Ascending aorta (tissue), 2 donors: ENCODE measurements at places on chromosomes 1 and 21. TPM values are rescaled to one million over a fixed set of nuclear protein-coding genes. Genes with fewer than 3 reads are reported as not detected.

Gene NMNAT2
- 0.53 TPM for total RNA-seq

Gene PCP4L1
- not detected for total RNA-seq

Gene FNDC5
- total RNA-seq = 8.9 TPM

Gene OR10T2
- not detected for total RNA-seq

Gene DNASE2B
- not detected for total RNA-seq

Gene AMY1C
- not detected for total RNA-seq

DNA sequence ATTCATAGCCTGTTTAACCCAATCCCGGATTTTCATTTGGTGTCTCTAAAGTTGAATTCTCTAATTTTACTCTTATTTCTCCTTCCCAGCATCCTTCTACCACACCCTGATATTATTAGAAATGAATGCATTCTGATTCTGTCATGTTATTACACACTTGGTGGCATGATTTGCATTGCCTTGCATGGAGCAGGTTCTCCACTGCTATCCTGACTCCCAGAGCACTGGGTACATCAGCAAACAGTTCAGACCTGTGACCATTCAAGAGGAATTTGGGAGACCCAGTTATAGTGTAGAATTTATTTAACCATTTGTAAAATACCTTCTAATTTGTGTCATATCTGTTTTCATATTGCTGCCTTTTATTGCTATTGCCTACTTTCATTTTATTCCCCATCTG, 2.6 kb downstream of the LRRC8B start:
- no peak overlapping the region for H3K27ac ChIP-seq
- DNase-seq = no peak
- no peak overlapping the region for H3K4me3 ChIP-seq
- H3K27me3 ChIP-seq = no peaks in the 10 kb centered on the region

- no peak overlapping the region for H3K4me3 ChIP-seq
- no peaks in the 10 kb centered on the region for H3K27me3 ChIP-seq
- H3K27ac ChIP-seq = no peak overlapping the region
- H3K36me3 ChIP-seq = no peaks in the 10 kb centered on the region
- no peak for DNase-seq
Measured at GRCh38 chr1:231139125-231139649, 22.7 kb upstream of the TRIM67 start.

- H3K27ac ChIP-seq = peak overlapping the region; percentile 92
- no peaks in the 10 kb centered on the region for H3K4me1 ChIP-seq
- H3K36me3 ChIP-seq = no peaks in the 10 kb centered on the region
- no peak for DNase-seq
- H3K4me3 ChIP-seq = peak overlapping the region; percentile 88
- no peaks in the 10 kb centered on the region for H3K27me3 ChIP-seq
Measured at GRCh38 chr1:147600119-147601111, 59.1 kb downstream of the BCL9 start.

DNA sequence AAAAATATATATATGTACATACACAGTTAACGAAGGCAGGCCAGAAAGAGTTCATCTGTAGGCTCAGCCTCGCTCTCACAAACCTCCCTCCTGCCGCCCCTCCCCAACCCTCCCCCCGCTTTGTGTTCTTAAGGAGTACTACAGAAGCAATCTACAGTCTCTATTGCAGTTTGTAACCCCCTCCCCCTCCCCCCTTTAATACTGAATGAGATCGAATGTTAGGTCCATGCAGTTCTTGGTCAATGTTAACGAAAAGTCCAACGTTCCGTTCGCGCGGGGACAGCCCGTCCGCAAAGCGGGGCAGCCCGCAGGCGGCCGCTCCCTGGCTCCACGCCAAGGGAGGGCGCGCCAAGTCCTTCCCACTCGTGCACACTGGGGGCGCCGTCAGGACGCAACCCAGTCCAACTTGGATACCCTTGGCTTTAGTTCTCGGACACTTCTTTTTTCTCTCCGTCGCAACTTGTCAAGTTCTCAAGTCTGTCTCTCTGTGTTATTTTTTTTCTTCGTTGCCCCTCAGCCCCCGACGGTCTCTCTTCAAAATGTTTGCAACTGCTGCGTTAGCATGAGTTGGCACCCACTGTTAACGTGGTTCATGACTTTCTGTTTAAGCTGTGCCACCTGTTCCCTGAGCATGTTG, 2.2 kb downstream of the JUN start:
- H3K4me3 ChIP-seq = peak overlapping the region; percentile 95
- peaks cover 5% of the 10 kb centered on the region for H3K4me1 ChIP-seq
- H3K27me3 ChIP-seq = no peaks in the 10 kb centered on the region

- H3K27me3 ChIP-seq = no peaks in the 10 kb centered on the region
- H3K27ac ChIP-seq = no peak overlapping the region
- no peak for DNase-seq
- no peak overlapping the region for H3K4me3 ChIP-seq
- H3K4me1 ChIP-seq = no peaks in the 10 kb centered on the region
Measured at GRCh38 chr1:50995651-50996050, 25.6 kb downstream of the CDKN2C start.

GRCh38 chr1:219463636-219464035, 149.3 kb downstream of the ZC3H11B start:
- DNase-seq = no peak
- no peak overlapping the region for H3K27ac ChIP-seq
- no peaks in the 10 kb centered on the region for H3K36me3 ChIP-seq

- H3K4me1 ChIP-seq = peaks cover 5% of the 10 kb centered on the region
- peak overlapping the region; percentile 95 for H3K4me3 ChIP-seq
- no peaks in the 10 kb centered on the region for H3K27me3 ChIP-seq
- peak; percentile 82 for DNase-seq
- H3K36me3 ChIP-seq = no peaks in the 10 kb centered on the region
- H3K27ac ChIP-seq = peak overlapping the region; percentile 95
Measured at GRCh38 chr1:72283307-72284083, 1.2 kb upstream of the NEGR1 start.

GRCh38 chr1:231334079-231334666, 3.5 kb downstream of the EXOC8 start:
- peaks cover 37% of the 10 kb centered on the region for H3K4me1 ChIP-seq
- no peaks in the 10 kb centered on the region for H3K27me3 ChIP-seq
- peak overlapping the region; percentile 81 for H3K4me3 ChIP-seq
- no peak for DNase-seq
- H3K36me3 ChIP-seq = no peaks in the 10 kb centered on the region
- no peak overlapping the region for H3K27ac ChIP-seq

DNA sequence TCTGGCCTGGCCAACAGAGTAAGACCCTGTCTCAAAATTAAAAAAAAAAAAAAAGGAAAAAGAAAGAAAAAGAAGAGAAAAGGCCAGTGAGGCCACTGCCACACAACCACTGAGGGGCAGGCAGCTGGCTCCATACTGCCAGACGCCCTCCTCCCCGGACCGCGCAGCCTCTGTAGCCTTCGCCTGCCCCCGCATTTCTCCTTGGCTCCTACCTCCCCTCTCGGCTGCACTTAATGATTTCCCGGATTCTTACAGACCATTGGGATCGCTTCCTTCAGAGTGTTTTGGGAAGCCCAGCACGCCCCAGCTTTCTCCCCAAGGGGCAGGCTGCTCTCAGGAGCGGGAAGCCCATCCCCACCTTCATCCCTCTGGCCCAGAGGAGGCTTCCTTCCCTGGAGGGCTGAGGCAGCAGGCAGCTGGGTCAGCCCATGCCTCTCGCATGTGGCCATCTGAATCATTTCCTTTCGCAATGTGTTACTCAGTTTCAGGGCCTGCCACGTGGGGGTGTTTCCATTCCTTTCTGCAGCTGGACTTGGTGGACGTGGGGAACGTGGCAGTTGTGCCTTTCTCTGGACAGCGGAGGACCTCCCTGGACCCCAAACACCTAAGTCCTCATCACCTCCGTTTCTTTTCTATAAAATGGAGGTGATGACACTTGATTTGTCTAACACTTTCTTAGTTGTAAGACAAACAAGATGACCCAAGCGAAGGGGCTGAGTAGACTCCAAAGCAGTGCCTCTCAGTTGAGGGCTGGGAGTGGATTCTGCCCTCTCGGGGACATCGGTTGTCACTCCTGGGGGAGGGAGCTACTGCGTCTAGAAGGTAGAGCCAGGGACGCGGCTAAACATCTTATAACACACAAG, 2.3 kb downstream of the SLC2A5 start:
- no peak overlapping the region for H3K4me3 ChIP-seq
- DNase-seq = peak; percentile 50
- H3K27ac ChIP-seq = no peak overlapping the region
- H3K27me3 ChIP-seq = no peaks in the 10 kb centered on the region

- no peak overlapping the region for H3K27ac ChIP-seq
- no peaks in the 10 kb centered on the region for H3K4me1 ChIP-seq
- no peaks in the 10 kb centered on the region for H3K36me3 ChIP-seq
- no peak overlapping the region for H3K4me3 ChIP-seq
- H3K27me3 ChIP-seq = no peaks in the 10 kb centered on the region
Measured at GRCh38 chr1:27057389-27057788, 44.7 kb upstream of the TENT5B start.

- H3K36me3 ChIP-seq = no peaks in the 10 kb centered on the region
- peaks cover 5% of the 10 kb centered on the region for H3K4me1 ChIP-seq
- no peaks in the 10 kb centered on the region for H3K27me3 ChIP-seq
- DNase-seq = no peak
Measured at GRCh38 chr1:2945821-2946231, 75.4 kb upstream of the ACTRT2 start.

GRCh38 chr1:224897529-224898327, 31.7 kb upstream of the DNAH14 start:
- DNase-seq = no peak
- H3K27ac ChIP-seq = no peak overlapping the region
- H3K4me3 ChIP-seq = no peak overlapping the region

GRCh38 chr1:51927029-51927428, 48.5 kb upstream of the NRDC start:
- no peaks in the 10 kb centered on the region for H3K36me3 ChIP-seq
- no peaks in the 10 kb centered on the region for H3K4me1 ChIP-seq
- no peaks in the 10 kb centered on the region for H3K27me3 ChIP-seq
- no peak for DNase-seq
- H3K4me3 ChIP-seq = no peak overlapping the region

DNA sequence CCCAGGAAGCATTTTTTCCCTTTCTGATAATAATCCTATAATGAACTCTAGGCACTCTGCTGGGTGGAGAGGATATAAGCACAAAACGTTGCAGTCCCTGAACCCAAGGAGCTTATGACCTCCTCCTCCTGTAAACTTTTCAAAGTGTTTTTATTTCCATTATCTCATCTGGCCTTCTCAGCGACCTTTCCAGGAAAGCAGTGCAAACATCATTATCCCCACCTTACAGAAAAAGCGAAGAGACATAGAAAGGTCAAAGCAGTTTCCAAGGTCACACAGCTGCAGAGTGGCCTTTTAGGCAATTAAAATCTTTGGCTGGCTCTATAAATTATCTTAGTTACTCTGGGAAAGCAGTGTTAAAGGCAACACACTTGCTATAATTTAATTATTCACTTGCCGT, 63.8 kb downstream of the OLFML3 start:
- no peaks in the 10 kb centered on the region for H3K4me1 ChIP-seq
- H3K27me3 ChIP-seq = no peaks in the 10 kb centered on the region
- DNase-seq = peak; percentile 28
- H3K27ac ChIP-seq = no peak overlapping the region

- no peak overlapping the region for H3K27ac ChIP-seq
- no peaks in the 10 kb centered on the region for H3K27me3 ChIP-seq
- H3K36me3 ChIP-seq = no peaks in the 10 kb centered on the region
- DNase-seq = peak; percentile 63
Measured at GRCh38 chr1:47849591-47850261, 147.5 kb downstream of the TRABD2B start.

GRCh38 chr1:163744301-163744887, 422.6 kb downstream of the NUF2 start:
- H3K27me3 ChIP-seq = no peaks in the 10 kb centered on the region
- H3K4me1 ChIP-seq = no peaks in the 10 kb centered on the region
- H3K4me3 ChIP-seq = no peak overlapping the region
- H3K36me3 ChIP-seq = no peaks in the 10 kb centered on the region
- DNase-seq = no peak
- H3K27ac ChIP-seq = no peak overlapping the region

- H3K4me3 ChIP-seq = no peak overlapping the region
- H3K4me1 ChIP-seq = no peaks in the 10 kb centered on the region
- H3K36me3 ChIP-seq = no peaks in the 10 kb centered on the region
- no peak for DNase-seq
Measured at GRCh38 chr1:119266858-119267257, 101.7 kb upstream of the HAO2 start.

DNA sequence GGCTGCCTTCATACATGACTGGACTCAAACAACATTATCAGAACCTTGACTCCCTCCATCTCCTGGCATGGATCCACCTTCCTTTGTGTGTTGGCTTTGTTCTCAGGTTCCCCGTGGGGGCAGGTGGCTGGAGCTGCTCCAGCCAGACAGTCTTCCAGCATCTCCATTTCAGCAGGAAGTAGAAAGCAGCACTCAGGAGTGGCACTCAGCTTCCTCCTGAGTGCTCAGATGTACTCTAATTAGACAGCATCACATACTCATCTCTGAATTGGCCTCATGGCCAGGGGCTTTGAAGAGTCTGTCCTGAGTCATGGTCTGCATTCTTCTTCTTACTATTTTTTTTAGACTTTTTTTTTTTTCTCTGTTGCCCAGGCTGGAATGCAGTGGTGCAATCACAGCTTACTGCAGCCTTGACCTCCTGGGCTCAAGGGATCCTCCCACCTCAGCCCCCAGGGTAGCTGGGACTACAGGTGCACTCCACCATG, 27.9 kb downstream of the OVAAL start:
- no peak for DNase-seq
- H3K27ac ChIP-seq = peak overlapping the region; percentile 53
- no peak overlapping the region for H3K4me3 ChIP-seq
- H3K4me1 ChIP-seq = peaks cover 9% of the 10 kb centered on the region

GRCh38 chr1:187626056-187626455, 797.3 kb downstream of the PLA2G4A start:
- DNase-seq = no peak
- no peak overlapping the region for H3K27ac ChIP-seq
- no peak overlapping the region for H3K4me3 ChIP-seq
- H3K4me1 ChIP-seq = no peaks in the 10 kb centered on the region

DNA sequence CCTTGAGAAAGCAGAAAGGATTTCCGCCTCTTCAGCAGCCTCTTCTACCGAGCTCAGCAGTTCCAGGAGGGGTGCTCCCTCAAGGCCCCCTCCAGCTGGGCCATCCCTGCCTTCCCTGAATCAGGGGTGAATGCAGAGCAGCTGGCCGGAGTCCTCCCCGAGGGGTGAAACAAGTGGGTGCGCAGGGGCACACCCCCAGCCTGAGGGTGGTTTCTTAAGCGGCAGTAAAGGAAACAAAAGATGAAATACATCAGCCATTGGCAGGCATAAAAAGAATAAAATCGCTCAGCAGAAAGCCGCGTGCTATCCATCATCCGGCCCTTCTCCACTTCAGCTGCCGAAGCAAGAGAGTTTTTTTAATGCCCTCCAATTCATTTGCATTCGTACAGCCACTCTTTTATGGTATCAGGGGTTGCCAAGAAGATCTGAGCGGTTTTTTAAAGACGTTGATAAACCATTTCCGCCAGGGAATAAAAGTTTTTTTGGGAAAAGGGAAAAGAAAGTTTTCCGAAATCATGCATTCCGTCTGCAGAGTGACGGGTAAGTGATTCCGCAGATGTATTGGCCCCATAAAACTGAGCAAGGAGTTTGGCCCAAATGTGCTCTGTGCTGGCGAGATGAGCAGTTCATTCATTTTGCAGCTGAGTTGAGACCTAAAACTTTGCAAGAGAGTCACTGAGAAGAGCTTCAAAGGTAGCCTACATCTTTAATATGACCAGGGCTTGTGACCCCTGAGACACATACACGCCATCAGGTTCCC, 73.7 kb upstream of the ZC3H12A start:
- no peak for DNase-seq
- no peak overlapping the region for H3K4me3 ChIP-seq
- H3K27me3 ChIP-seq = no peaks in the 10 kb centered on the region
- H3K4me1 ChIP-seq = no peaks in the 10 kb centered on the region

GRCh38 chr1:200260597-200261335, 149.1 kb downstream of the ZNF281 start:
- H3K4me3 ChIP-seq = no peak overlapping the region
- DNase-seq = no peak
- H3K36me3 ChIP-seq = no peaks in the 10 kb centered on the region
- H3K27me3 ChIP-seq = no peaks in the 10 kb centered on the region
- no peak overlapping the region for H3K27ac ChIP-seq
